ENCODE measurements at places on chromosomes 4 and X. TPM values are rescaled to one million over a fixed set of nuclear protein-coding genes. Genes with fewer than 3 reads are reported as not detected.

The INTS6L gene
- 9.4 TPM for total RNA-seq

The SYP gene
- total RNA-seq, result 2.8 TPM

The CCSER1 gene
- total RNA-seq, result 9.6 TPM

The XAGE3 gene
- not detected for total RNA-seq

The ATP7A gene
- 6.9 TPM for total RNA-seq

The MXRA5 gene
- 6.1 TPM for total RNA-seq

The NLGN4X gene
- 5.4 TPM for total RNA-seq

The RIBC1 gene
- total RNA-seq, result 0.26 TPM

All from left cardiac atrium (tissue), 4 donors.